ENCODE measurements at places on chromosomes 16 and 17.

- no peak for DNase-seq
Observed at GRCh38 chr17:79796444-79796762, 474 bp downstream of the CBX8 start.

- DNase-seq, result no peak
Observed at GRCh38 chr16:84897911-84898377, 78.2 kb downstream of the CRISPLD2 start.

DNA sequence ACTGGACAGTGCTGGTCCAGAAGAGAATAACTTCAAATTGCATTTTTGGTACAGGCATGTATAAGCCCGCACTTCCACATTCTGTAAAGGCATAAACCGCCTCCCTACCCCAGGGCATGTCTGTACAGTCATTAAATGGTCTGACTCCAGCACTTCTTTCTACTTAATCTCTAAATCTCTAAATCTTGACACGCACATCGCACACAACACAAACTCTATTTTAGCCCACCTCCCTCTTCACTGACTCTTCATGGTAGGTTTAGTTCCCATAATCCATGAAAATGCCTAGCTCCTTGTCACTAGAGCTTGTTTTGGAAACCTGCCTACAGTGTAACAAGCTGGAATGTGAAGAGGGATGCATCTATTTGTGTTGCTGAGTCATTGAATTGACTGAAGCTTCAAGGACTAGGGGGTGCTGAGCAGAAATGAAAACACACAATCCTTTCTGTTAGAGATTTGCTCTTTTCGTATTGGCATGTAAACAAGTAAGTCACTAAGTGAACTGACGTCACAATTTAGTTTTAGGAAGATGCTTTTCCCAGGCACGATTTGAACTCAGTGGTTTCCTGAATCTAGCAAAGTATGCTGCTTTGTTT is 1.6 kb upstream of the DUSP14 start:
- peak; percentile 12 for DNase-seq

GRCh38 chr17:81309140-81309858 is 14.2 kb upstream of the SLC38A10 start:
- DNase-seq, result no peak

- DNase-seq, result no peak
Observed at GRCh38 chr16:24052329-24053098, 203.6 kb upstream of the CACNG3 start.

GRCh38 chr17:18138065-18138749 is 29.7 kb downstream of the MYO15A start:
- no peak for DNase-seq

GRCh38 chr17:37672548-37673078 is 29.4 kb upstream of the DDX52 start:
- no peak for DNase-seq

DNA sequence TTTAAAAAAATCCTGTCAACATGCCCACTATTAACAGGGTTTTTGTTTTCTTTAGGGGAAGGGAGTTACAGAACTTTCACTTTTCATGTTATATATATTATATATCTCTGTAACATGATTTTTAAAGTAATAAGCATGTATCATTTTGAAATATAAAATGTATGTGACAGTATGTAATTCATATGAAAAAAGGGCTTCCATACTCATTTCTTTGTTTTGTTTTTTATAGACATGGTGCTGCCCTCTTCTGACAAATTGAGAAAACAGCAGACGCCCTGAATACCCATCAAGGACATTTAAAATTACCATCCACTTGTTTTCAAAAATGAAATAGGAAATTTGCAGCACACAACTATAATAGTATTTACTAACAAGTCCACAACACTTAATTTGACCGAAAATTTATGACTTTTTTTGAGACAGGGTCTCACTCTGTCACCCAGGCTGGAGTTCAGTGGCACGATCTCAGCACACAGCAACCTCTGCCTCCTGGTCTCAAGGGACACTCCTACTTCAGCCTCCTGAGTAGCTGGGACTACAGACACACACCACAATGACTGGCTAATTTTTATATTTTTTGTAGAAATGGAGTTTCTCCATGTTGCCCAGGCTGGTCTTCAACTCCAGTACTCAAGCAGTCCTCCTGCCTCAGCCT is 30.4 kb downstream of the CFDP1 start:
- no peak for DNase-seq

DNA sequence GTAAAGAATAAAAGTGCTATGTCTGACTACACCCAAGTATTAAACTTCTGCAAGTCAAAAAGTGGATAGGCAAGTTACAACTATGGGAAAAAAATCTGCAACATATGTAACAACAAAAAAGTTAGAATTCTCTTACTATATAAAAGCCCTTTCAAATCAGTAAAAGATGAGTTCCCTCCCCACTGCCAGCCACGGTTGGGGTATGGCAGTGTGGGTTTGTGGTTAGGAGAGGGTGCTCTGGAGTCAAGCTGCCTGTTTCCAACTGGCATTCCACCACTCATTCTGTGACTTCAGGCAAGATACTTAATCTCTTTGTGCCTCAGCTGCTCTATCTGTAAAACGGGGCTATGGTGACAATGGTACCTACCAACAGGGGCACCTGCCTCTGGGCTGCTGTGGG is 26.6 kb upstream of the MFSD6L start:
- no peak for DNase-seq

GRCh38 chr17:7715936-7716886 is 1.3 kb upstream of the DNAH2 start:
- DNase-seq, result no peak

DNA sequence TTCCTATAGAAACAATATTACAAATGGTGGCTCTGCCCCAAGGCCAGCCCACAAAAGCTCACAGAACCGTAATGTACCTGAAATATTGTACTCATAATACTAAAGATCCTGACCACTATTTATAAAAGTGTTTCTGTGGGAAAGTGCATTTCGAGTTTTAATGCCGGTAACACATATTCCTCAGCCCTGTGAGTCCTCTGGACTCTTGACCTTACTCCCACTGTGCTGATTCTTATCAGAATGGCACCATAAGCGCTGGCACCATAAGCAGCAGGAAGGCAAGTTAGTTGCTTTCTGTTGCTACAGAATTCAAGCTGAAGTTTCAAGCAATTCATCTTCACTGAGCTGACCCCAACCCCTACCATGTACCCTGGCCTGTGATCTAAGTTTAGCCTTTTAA is 36.4 kb upstream of the MED13 start:
- no peak for DNase-seq

DNA sequence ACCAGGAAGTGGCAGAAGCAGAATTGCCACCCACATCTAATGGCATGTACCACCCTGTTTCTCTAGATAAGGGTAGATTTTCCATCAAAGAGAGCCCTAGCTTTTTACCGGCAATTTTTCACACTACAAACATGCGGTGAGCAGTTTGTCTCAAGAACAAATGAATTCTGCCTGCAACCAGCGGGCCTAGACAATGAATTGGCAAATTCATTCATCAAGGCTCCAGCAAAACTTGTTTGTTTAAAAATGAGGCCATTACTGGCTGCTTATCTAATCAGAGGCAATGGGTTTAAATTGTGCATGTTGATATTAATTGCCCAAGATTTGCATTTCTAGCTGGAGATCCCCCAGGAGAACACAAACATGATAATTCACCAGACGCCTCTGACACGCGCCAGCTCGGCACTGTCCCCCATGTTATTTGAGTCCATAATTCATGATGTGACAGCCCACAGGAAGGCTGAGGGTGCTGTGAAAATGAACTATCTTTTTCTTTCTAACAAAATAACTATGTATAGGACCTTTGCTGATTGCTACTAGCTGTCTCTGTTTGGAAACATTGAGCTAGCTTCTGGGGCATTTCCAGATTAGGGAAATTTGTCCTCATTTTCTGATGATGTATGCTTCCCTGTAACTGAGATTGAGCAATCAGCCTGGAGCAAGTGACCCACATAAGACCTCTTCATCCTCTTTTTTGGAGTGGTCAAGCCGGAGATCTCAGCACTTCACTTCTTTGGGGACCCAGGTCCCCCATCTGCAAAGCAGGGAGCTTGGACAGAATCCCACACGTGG is 80.8 kb downstream of the CNGB1 start:
- no peak for DNase-seq

DNA sequence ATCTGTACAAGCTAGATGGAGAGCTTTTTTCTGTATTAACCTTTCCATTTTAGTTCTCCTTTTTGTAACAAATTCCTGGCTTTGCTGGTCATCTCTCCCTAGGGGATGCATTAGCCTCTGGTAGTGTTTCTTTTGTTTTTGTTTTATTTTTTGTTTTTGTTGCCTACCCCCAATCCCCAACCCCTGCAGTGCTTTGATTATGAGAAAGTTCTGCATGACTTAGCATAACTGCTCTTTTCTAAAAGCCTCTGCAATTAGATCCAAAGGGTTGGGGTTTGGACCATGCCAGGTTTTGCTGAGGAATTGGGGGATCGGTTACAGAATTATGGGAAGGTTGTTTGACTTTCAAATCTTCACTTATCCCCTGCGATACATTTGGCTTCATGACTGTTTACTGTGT is 98.2 kb downstream of the ADAMTS18 start:
- DNase-seq, result no peak

GRCh38 chr16:23950898-23951297 is 115.1 kb downstream of the PRKCB start:
- no peak for DNase-seq

- DNase-seq, result peak; percentile 57
Observed at GRCh38 chr17:81867170-81867990, 3.8 kb downstream of the ARHGDIA start.

DNA sequence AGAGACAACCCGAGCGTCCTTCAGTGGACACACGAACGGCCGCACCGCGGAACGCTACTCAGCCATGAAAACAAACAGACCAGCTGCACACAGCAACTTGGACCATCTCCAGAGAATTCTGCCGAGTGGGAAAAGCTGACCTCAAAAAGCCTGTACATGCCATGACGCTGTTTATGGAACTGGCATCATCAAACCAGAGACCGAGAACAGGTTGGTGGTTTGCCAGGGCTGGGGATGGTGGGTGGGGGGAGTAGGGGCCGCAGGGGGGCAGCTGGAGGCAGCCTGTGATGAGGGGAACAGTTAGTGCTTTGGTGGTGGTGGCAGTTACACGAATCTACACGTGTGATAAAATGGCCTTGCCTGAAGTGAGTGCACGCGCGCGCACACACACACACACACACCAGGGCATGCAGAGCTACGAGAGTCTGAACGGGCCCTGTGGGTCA is 169.8 kb downstream of the LAT start:
- no peak for DNase-seq

- no peak for DNase-seq
Observed at GRCh38 chr16:8649829-8650554, 24.4 kb upstream of the ABAT start.

- DNase-seq, result no peak
Observed at GRCh38 chr17:35243561-35244340, 879 bp downstream of the SLFN5 start.

DNA sequence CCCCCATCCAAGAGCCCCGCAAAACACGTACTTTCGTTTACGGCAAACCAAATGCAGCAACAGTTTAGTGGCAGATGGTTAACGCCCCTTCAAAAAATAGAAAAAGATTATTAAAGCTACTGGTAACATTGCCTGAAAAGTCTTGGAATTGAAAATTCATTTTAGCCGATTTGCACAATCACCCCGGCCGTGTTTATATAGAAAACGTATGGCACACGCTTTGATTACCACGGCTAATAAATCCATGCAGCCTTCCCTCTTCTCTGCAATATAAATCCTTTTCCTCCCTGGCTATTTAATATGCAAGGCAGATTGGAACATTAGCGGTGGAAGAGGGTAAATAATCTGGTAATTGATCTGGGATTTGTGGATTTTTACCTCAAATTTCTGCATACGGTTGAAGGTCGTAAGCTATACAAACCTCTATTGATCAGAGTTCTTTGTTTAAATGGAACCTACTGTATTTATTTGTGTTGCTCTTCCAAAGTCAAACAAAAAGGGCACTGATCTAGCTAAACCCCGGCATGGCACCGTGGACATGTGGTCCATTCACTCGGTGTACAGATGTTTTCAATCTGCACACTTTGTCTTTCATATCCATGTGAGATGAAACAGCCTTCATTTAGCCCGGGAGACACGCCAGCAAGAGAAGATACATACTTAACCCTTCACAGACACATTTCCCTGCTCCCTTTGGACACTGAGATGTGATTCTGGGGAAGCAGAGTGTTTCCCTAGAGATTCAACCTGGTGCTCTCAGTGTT is 238.1 kb upstream of the MAF start:
- DNase-seq, result no peak

- no peak for DNase-seq
Observed at GRCh38 chr16:70684146-70685060, 1.4 kb downstream of the MTSS2 start.

DNA sequence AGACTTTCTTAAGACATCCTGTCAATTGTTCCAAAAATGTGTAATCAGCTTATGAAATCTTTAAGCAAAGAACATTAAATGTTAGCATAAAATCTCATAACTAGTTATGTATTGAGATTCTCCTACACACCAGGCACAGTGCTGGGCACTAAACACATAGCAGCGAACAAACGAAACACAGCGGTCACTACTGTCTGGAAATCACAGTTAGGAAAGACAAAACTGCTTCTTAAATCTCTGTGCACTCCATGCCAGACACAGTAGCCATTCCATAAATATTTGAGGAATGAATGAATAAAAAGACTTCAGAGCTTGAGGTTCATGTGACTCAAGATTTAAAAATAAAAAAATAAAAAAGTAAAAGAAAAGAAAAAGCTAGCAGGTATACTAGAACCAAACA is 20.1 kb downstream of the TOX3 start:
- no peak for DNase-seq

DNA sequence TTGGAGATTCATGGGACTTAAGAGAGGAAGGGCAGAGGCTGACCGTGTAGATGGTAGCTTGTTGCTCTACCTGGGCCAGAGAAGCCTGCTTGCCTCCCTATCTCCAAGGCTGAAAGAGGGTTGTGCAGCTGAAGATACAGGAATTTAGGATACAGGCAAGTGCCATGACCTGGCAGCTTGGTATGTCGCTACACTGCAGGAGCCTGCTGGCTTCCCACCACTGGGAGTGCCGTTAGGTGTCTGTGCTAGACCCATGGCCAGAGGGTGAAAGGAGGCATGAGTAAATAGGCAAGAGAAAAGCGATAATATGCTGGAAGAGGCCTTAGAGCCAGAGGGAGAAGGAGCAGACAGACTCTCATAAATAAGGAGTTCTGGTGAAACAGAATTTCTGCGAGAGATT is 10.6 kb downstream of the NAA60 start:
- DNase-seq, result no peak

- DNase-seq, result no peak
Observed at GRCh38 chr16:23786964-23787561, 32.2 kb downstream of the CHP2 start.

DNA sequence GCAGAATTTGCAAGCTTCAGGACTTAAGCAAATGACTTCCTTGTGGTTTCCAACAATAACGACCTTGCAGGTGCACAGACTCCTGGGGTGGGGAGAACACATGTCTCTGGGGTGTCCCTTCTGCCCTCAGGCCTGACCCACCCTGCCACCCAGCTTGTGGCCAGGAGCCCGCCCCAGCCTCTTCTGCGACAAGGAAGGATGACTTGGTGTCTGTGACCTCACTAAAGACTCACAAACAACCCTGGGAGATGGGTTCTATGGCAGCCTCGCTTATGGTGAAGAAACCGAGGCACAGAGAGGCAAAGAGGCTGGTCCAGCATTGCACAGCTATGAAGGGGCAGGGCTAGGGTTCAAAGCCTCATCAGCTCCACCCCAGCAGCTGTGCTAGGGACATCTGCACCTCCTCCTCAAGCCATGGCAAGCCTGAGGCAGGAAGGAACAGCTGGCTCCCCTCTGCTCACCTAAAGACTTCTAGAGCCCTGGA is 2.6 kb downstream of the ATP2A3 start:
- DNase-seq, result peak; percentile 37
